ENCODE measurements at places on chromosomes 3 and 15. TPM values are rescaled to one million over a fixed set of nuclear protein-coding genes. Genes with fewer than 3 reads are reported as not detected.

- no peak for DNase-seq
Observed at GRCh38 chr3:46974421-46975171, 1.9 kb downstream of the CCDC12 start.

- DNase-seq, result no peak
Observed at GRCh38 chr3:13145131-13145825, 72.0 kb upstream of the IQSEC1 start.

GRCh38 chr15:71712182-71712581, 98.2 kb upstream of the NR2E3 start:
- peak; percentile 21 for DNase-seq

GRCh38 chr3:156762631-156763185, 63.4 kb upstream of the LEKR1 start:
- DNase-seq, result peak; percentile 82

DNA sequence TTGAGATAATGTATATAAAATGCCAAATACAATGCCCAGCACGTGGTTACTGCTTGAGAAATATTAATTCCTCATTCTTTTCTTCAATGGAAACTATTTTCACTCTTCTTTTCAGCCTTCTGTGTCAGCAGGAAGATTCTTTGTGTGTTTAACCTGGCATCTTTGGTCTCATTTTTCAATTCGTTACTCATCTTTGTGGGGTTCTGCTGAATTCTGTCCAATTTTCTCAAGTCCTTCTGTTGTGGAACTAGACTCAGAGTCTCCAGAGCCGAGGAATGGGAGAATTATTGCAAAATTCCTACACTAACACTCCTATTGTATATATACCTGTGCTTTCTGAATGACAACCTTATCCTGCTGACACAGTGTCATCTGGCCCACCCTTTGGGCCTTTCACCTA, 96.8 kb upstream of the RGMA start:
- no peak for DNase-seq

DNA sequence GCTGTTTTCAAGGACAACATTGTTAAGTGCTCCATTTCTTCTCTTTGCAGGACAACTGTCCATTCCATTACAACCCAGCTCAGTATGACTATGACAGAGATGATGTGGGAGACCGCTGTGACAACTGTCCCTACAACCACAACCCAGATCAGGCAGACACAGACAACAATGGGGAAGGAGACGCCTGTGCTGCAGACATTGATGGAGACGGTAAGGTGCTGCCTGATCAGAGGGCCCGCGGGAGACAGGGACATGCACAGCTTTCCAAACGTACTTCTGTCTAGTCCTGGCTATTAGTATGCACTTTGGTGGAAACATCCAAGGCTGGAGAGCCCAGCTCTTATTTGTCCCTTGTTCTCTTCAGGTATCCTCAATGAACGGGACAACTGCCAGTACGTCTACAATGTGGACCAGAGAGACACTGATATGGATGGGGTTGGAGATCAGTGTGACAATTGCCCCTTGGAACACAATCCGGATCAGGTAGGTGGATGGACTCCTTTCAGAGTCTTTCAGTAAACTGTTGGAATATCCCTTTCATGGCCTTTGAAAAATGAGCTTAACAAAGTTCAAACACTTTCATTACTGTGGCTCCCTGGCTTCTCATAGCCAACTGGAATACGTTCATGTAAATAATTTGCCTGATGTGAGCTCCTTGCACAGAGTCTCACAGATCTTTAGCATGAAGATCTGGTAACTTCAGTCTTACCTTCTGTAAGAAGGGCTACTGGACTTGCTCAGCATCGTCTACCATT, 10.4 kb downstream of the THBS1 start:
- peak; percentile 39 for DNase-seq

DNA sequence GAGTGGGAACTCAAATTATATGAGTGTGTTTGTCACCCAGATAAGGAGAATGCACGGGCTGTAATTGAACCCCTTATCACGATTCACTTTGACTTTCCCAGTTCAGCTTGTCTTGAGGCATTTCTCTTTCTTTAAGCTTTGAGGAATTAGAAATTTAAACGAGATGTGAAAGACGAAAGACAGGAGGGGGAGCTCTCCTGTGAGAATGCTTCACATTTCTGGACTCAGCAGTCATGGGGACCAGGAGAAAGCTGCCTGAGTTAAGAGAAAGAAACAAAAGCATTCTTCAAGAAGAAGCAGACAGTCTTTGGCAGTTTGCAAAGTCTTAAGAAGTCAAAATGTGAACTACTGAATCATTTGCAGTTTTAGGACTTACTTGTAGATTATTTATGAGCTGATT, 205.6 kb downstream of the NECTIN3 start:
- DNase-seq, result peak; percentile 45

DNA sequence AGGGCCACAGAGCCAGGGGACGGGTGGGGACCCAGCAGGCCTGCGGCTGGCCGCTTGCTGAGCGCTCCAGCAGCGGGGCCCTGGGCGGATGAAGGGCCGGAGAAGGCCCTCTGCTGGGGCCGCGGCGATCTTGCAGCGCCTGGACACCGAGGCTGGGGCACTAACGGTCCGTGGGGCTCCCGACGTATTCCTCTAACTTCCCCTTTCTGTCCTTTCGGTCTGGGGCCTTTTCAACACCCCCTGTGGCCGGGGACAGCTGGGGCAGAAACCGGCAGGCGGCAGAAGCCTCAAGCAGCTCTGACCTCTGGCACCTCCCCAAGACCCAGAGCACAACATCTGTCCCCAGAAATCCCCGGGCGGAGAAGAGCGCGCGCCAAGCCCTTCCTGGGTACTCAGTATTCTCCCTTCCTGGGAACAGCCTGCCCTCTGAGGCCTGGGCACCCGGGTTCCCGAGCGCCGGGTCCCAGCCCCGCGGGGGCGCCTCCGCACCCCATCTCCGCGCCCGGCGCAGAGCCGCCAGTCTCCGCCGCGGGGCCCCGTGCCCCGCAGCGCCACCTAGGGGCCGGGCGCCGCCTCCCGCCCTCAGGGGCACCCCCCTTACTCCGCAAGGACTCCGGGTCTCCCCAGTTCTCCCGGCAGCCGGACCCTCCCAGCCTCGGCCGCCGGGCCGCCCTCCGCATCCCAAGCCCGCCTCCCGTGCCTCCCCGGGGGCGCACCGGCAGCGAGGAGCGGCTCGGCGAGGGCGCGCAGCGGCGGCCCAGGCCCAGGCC, 582 bp upstream of the SLCO3A1 start:
- DNase-seq, result peak; percentile 71

- no peak for DNase-seq
Observed at GRCh38 chr3:45611209-45611608, 16.7 kb downstream of the LIMD1 start.

DNA sequence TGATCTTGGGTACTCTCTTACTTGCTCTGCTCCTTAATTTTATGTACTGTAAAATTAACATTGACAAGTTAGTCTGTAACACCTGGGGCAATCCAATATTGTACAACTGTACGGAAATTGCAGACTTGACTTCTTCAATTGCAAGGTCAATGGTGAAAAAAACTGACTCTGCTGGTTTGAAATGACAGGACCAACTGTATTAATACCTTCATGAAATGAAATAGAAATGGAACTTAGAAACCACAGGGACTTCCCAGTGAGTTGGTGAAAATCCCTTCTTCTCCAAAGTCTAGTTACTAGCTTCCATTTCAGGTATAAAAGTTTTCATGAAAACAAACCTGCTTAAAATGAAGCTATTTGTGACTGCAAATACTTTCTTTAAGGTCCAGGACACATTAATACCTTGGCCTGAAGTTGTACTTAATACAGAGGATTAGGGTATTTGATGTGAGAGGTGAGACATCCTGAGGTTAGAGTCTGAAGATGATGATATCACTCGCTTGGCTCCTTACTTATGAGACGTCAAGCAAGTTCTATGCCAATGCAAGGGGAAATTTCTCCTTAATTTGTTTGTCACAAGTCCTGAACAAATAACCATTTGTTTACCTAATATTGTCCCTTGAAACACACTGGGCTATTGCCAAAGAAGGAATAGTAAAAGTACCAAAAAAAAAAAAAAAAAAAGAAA, 226.2 kb upstream of the TP63 start:
- DNase-seq, result no peak

DNA sequence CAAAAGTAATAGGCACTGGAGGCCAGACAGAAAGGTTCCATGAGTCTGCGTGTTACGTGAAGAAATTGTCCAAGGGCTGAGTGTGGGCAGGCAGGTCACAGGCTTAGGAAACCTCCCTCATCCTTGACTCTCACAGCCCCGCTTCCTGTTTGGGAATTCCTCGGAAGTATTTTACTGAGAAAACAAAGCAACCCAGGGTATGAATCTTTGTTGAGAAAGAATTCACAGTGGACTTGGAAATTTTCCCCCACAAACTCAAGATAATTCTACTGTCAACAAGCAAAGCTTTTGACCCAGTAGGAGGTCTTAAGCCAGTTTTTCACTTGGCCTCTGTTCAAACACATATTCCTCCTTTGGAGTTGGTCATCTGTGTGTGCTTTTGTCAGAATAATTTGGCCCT, 377.1 kb upstream of the TPM1 start:
- peak; percentile 51 for DNase-seq

DNA sequence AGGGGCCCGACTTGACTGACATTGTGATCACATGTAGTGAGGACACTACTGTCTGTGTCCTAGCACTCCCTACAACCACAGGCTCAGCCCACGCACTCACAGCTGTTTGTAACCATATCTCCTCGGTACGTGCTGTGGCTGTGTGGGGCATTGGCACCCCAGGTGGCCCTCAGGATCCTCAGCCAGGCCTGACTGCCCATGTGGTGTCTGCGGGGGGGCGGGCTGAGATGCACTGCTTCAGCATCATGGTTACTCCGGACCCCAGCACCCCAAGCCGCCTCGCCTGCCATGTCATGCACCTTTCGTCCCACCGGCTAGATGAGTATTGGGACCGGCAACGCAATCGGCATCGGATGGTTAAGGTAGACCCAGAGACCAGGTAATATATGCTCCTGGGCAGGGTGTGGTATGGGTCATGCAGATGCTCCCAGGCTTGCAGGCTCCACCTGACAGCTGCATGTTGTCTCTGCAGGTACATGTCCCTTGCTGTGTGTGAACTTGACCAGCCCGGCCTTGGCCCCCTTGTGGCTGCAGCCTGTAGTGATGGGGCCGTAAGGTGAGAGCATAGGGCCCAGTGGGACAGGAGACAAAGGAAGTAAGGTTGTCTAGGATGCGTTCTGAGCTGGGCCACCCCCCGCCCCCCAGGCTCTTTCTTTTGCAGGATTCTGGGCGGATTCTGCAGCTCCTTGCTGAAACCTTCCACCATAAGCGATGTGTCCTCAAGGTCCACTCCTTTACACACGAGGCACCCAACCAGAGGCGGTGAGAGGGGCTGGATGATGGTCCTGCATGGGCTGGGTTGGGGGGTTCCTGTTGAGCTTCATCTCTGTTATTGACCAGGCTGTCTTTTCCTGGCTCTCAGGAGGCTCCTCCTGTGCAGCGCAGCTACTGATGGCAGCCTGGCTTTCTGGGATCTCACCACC, 4.4 kb downstream of the DALRD3 start:
- DNase-seq, result peak; percentile 26

- no peak for DNase-seq
Observed at GRCh38 chr15:23572844-23573243, 7.4 kb downstream of the MKRN3 start.

- no peak for DNase-seq
Observed at GRCh38 chr15:25971053-25971452, 107.9 kb upstream of the ATP10A start.

DNA sequence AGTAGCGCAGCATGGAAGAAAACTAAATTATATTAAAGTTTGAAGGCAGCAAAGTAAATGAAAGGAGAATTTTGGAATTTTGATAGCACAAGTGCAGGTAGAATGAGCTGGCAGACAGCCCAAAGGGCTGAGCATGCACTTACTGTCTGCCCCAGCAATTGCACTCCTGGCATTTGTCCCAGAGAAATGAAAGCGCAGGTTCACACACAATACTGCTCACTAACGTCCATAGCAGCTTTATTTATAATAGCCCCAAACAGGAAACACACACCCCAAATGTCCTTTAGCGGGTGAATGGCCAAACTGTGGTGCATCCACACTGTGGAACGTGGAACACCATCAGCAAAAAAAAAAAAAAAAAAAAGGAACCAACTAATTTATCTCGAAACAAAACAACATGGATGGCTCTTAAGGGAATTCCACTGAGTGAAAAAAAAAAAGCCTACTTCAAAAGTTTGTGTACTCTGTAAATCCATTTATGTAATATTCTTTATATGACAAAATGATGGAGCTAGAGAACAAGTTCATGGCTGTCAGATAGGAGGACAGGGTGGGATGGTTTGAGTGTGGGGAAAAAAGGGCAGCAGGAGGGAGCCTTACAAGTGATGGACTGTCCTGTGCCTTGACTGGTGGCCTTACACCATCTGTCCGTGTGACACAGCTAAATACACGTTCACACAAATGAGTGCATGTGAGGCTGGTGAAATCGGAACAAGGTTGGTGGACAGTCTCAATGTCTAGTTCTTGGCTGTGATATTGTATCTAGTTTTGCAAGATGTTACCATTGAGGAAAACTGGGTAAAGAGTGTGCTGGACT, 6.0 kb upstream of the TM2D3 start:
- DNase-seq, result no peak

Gene TMEM158
- total RNA-seq, result 160 TPM

Gene RTP2
- not detected for total RNA-seq

Gene MORC1
- not detected for total RNA-seq

Gene DPPA2
- total RNA-seq, result not detected

Gene GOLGA6D
- total RNA-seq, result not detected

Gene CYP19A1
- total RNA-seq, result 0.59 TPM

Gene FES
- total RNA-seq, result 4.7 TPM

Gene CLDN16
- total RNA-seq, result not detected

Gene PLA2G4E
- total RNA-seq, result not detected

Gene MAPKAPK3
- total RNA-seq, result 65.7 TPM

Gene OGG1
- 34.4 TPM for total RNA-seq

Measured in RPMI7951 (cell line).